ENCODE measurements at places on chromosomes 11 and 22.

GRCh38 chr22:31278626-31279326 is 13.5 kb downstream of the PIK3IP1 start:
- DNase-seq = no peak

DNA sequence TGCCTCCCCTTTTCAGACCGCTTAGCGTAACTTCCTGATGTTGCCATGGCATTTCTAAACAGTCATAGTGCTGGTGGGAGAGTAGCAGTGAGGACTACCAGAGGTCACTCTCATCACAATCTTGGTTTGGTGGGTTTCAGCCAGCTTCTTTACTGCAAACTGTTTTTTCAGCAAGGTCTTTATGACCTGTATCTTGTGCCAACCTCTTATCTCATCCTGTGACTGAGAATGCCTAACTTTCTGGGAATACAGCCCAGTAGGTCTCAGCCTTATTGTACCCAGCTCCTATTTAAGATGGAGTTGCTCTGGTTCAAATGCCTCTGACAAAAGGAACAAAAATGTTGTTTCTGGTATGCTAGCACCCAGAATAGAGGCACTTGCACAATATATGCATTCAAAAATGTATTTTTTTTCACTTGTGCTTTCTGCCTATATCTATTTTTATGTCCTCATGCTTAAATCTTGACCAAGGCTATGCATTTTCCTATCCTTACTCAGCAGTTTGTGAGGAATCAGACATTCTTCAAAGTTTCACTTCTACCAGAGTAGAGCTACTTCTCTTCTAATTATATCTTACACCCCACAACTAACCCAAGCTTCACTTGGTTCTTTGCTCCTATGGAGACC is 16.1 kb upstream of the OR51M1 start:
- no peak for DNase-seq

GRCh38 chr11:126660761-126661425 is 305.4 kb downstream of the ST3GAL4 start:
- DNase-seq = no peak

GRCh38 chr11:123227763-123228495 is 32.9 kb upstream of the CLMP start:
- no peak for DNase-seq

- DNase-seq = no peak
These were observed 17.0 kb downstream of the LAYN start for GRCh38 chr11:111557425-111558111.

GRCh38 chr11:60343094-60343704 is 16.1 kb downstream of the MS4A6E start:
- no peak for DNase-seq

GRCh38 chr22:42074132-42074811 is at the start of gene PHETA2:
PHETA2 (plus strand) TSS chr22:42074248; CDS start chr22:42077294, 3,046 bp downstream.
- DNase-seq = no peak

DNA sequence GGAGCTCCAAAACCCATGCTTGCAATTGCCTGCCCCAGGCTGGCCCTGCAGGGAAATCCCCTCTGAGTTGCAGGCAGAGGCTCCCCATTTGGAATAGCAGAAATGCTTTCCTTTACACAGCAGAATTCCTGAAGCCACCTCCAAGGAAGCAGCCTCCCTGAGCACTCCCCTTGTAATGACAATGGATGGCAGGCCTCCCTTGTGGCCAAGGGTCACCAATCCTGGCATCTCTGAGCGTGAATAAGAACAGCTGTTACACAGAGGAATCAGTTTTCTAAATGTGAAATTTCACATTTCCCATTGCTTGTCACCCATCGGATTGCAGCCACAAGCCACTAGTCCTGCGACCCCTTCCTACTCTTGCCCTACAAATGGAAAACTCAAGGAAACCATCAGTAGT is 107.6 kb downstream of the GALNT18 start:
- no peak for DNase-seq

DNA sequence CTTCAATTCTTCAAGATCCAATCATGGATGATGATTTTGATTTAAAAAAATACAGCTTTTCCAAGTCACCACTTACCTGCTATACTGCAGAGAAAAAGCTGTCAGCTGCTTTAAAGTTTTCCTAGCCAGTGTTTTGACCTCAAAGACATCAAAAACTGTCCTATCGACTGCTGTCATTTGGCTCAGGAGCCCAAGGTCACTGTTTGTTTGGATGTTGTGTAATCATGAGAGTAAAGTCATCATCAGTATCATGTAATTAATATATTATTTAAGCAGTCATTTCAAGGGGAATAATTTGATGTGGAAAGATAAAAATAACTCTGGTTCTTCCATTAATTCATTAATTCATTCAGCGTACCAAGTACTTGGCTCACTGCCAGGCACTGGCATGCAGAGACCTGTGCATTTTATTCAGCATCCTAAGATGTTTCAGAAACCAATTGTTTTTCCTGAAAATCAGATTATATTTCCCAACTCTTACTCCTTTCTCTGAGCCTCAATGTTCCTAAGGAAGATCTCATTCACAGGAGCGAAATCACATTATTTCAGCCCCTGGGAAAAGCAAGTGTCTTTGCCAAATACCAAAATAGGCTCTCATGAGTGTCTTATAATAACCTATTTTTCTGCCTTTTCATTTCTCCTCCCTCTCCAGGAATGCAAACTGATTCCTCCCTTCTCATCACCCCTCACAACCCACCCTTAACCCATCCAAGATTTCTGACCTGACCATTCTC is 59.9 kb downstream of the SLC1A2 start:
- DNase-seq = no peak

DNA sequence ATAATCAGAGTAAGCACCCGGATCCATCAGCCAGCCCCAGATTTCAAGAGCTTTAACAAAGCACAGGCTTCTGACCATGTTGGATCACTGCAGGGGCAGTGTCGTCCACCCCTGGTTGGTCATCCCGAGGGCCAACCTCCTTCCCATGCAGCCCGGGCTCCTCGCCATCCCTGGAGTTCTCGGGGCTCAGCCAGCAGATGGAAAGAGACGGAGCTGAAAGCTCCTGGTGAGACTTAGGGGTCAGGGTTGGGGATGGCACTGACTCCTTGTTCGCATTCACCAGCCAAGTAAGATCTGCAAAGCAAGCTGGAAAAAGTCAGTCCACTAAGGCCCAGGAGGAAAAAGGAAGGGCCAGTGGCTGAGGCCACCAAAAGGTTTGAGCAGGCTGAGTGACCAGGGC is 888.9 kb downstream of the BRD1 start:
- no peak for DNase-seq

DNA sequence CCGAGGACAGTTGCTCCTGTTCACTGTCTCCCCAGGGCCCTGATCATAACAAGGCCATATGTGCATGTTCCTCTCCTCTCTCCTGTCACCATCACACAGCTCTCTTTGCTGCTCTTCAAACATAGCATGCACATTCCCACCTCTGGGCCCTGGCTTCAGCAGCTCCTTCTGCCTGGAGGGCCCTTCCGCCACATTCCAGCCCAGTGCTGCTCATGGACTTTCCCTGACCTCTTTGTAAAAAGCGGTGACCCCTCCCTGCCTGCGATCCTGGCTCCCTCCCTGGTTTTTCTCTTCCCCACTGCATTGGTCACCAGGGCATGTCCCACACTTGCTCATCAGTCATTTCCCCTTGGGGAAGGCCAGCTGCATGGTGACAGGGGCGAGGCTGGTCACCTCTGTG is 98.2 kb downstream of the MYO18B start:
- DNase-seq = no peak

DNA sequence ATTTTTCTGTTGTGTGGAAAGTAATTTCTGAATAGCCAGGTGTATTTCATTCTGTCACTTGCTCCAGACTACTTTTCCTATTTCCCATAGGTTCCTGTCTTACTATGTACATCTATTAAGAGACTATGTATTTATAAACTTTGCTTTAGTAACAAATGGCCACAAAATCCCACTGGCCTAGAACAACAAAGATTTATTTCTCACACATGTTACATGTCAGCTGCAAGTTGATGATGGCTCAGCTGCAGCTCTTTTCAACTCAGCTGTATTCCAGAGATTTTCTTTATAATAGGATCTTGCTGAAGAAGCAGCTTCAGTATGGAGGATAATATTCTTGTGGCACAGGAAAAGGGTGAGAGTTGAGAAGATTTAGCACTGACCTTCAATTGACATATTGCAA is 539.6 kb upstream of the LRRC4C start:
- DNase-seq = no peak

- DNase-seq = no peak
These were observed 2.7 kb upstream of the PPARA start for GRCh38 chr22:46147471-46148267.

DNA sequence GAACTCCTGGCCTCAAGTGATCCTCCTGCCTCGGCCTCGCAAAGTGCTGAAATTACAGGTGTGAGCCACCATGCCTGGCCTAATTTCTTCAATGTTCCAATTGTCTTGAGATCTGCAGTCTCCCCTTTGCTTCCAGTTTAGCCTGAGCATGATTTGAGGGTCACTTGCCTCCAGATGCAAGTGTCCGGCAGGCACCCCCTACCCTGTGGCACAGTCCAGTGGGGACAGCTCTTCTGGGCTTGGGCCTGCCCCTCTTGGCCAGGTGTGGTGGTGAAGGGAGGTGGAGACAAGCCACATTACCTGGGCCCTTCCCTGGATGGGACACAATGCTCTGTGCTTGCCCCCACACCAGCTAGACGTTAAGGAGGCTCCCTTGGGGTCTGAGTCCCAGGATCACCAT is 21.3 kb upstream of the CACNG2 start:
- no peak for DNase-seq

- DNase-seq = no peak
These were observed 227.4 kb downstream of the TMEM135 start for GRCh38 chr11:87265132-87265531.

DNA sequence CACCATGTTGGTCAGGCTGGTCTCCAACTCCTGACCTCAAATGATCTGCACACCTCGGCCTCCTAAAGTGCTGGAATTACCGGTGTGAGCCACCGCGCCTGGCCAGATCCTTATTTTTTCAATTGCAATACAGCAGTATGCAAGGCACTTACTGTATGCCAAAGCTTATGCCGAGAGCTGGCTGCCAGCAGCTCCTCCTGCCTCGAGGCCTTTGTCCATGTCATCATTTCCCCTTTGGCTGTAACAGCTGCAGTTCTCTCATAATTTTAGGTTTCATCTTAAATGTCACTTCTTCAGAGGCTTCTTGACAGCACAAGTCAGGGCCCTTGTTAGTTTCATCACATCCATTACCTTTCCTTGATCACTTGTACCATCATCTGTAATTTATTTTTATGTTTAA is 1.5 kb upstream of the SREBF2 start:
- DNase-seq = no peak

- no peak for DNase-seq
These were observed 46.4 kb downstream of the QSER1 start for GRCh38 chr11:32939046-32939445.

GRCh38 chr22:49322231-49322630 is 505.4 kb downstream of the BRD1 start:
- no peak for DNase-seq

DNA sequence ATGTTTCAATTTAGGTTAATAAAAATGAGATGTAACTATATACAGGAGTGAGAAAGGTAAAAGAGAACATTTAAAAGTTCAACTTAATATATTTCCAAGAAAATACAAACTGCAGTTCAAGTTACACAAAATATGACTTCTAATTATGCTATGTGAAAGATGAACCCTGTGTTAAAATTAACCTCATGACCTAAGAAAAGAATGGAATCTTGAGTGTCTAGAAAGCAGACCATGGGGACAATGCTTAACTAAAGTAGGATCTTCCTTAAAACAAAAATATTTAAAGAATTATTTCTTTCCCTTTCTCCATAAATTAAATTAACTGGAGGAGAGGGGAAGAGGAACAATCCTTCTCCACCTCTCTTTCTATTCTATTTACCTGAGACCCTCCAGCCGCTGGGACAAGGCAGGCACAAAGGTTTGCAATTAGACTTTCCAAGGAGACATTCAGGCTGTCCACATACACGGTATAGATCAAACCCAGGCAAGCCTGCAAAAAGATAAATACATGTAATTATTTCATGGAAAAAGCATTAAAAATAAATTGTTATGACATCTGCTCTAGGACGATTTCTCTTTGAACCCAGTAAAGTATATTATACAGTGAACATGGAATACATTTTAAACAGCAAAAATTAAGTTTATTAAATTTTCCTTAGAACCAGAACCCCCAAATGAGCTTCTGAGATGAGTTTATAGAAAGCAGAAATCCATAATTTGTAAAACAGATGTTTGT is 264.5 kb downstream of the SBF2 start:
- no peak for DNase-seq

DNA sequence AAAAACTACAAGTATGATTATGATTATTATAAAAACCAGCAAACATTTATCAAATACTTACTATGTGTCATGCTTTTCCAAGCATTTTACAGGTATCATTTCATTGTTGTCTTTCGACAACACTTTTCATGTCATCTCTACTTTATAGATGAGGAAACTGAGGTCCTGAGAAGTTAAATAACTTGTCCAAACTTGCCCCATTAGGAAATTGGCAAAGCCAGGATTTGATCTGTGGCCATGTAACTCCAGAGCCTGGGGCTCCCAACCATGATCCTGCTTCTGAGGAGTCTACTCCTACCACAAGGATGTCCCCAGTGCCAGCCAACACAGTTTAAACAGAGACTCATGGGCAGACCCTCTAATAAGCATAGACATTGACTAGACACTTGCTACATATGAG is 15.2 kb downstream of the EHF start:
- no peak for DNase-seq

- no peak for DNase-seq
These were observed 21.7 kb downstream of the KIRREL3 start for GRCh38 chr11:126978911-126979310.

- no peak for DNase-seq
These were observed 12.8 kb upstream of the CLPB start for GRCh38 chr11:72446929-72447769.

GRCh38 chr22:48015701-48016100 is 1253.3 kb downstream of the TBC1D22A start:
- DNase-seq = no peak

DNA sequence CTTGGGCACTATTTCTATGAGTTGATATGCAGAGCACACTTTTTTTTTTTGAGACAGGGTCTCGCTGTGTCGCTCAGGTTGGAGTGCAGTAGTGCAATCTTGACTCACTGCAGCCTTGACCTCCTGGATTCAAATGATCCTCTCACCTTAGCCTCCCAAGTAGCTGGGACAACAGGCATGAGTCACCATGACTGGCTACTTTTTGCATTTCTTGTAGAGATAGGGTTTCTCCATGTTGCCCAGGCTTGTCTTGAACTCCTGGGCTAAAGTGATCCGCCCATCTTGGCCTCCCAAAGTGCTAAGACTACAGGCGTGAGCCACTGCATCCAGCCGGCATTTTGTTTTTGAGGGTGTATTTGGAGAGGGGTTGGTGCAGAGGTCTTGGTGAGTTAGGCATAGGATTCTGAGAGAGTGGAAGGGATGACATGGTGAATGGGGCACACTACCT is 29.9 kb upstream of the MTCH2 start:
- DNase-seq = no peak

Data from stimulated activated CD8-positive, alpha-beta memory T cell treated with anti-CD3 and anti-CD28 coated beads, Interleukin-7, amount 100 ng/mL, for 1 hour (primary cell).